ENCODE measurements at places on chromosomes 1 and 21.

- no peak for DNase-seq
Measured at GRCh38 chr1:37438037-37438868, 36.1 kb upstream of the ZC3H12A start.

DNA sequence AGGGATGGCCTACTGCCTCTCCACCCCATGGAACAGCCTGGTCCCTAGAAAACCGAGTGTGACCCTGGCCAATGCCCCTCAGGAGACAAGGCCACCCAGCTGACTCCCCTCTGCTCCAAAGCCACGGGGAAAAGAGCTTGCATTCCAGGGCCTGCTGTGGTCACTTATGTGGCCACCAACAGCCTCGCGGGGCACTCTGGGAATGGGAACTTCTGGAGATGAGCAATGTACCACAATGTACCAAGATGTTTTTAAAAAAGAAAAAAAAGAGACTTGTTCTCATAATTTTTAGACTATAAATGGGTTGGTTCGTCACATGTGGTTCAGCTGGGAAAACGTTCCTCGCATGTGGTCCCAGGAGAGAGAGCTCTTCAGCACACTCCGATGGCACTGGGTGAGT lies 62.8 kb downstream of the SLC66A1 start:
- no peak for DNase-seq

DNA sequence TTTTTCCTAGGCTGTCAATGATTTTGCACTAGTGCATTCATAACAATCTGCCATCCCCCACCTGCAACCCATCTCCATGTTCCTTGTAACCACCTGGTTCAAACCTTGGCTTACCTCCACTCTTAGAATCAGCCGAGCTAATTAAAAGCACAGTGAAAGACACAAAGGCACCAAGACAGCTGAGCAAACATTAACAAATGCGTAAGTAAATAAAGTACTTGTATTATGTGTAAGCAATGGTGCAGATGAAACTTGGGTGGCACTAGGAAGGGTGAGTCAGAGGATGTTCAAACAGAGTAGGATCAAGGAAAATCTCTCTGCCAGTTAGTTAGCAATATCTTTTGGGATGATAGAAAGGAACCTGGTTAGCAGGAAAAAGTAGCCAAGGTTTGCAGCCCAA lies 5.1 kb upstream of the FOXJ3 start:
- no peak for DNase-seq

GRCh38 chr1:242828828-242829227 lies 304.3 kb upstream of the PLD5 start:
- no peak for DNase-seq

DNA sequence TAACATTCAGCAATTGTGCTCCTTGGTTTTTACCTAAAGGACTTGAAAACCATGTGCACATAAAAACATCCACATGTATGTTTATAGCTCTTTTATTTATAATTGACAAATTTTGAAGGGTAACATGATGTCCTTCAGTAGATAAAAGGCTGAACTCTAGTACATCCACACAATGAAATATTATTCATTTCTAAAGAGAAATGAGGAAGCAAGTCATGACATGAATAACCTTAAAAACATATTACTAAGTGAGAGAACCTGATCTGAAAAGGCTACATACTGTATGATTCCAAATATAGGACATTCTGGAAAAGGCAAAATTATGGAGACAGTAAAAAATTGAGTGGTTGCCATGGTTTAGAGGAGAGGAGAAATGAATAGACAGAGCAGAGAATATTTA lies 50.3 kb downstream of the DRAM2 start:
- DNase-seq, result no peak

DNA sequence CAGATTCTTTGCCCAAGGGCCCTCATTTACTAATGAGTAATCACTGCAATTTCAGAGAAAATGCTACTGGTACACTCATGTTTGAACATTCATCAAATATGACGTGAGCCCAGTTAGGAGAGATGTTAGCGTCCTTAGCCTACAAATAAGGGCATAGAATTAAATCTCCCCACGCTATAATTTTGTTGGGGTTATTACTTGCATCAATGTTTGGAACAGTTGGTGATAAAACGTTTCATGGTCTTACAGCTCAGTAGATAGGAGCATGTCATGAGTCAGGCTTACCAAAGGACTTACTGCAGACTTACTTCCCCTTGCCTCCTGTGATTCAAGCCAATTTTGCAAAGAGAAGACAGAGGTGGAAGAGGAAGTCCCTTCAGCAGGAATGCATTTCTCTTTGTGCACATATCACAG lies 304.0 kb downstream of the KIF26B start:
- DNase-seq, result no peak

- no peak for DNase-seq
Measured at GRCh38 chr1:196902344-196902743, 14.5 kb downstream of the CFHR4 start.

DNA sequence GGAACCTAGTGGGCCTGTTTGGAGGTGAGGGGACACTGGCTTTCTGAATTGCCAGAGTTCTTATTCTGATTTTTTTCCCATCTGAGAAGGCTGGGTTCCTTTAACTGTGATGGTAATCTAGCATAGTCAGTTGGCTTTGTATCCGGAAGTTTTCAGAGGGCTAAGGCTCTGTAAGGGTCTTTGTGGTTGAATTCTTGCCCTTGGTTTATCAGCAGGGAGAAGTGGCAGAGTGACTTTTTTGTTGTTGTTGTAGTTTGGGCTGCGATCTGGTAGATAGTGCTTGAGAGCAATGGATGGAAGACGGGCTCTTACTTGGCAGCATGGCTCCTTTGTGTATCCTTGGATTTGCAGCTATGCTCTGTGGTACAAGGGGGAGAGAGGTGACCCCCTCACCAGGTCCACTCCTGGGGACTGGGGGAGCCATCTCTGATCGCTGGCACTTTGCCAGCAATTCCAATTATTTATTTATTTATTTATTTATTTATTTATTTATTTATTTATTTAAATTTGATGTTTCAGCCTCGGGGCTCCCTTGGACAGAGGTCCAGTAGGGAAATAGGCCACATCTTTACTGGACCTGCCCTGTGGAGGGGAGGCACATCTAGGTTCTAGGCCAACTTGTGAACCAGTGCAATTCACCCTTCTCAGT lies 18.5 kb downstream of the TCP10L start:
- DNase-seq, result no peak

GRCh38 chr1:88399690-88400089 lies 284.4 kb upstream of the PKN2 start:
- no peak for DNase-seq

DNA sequence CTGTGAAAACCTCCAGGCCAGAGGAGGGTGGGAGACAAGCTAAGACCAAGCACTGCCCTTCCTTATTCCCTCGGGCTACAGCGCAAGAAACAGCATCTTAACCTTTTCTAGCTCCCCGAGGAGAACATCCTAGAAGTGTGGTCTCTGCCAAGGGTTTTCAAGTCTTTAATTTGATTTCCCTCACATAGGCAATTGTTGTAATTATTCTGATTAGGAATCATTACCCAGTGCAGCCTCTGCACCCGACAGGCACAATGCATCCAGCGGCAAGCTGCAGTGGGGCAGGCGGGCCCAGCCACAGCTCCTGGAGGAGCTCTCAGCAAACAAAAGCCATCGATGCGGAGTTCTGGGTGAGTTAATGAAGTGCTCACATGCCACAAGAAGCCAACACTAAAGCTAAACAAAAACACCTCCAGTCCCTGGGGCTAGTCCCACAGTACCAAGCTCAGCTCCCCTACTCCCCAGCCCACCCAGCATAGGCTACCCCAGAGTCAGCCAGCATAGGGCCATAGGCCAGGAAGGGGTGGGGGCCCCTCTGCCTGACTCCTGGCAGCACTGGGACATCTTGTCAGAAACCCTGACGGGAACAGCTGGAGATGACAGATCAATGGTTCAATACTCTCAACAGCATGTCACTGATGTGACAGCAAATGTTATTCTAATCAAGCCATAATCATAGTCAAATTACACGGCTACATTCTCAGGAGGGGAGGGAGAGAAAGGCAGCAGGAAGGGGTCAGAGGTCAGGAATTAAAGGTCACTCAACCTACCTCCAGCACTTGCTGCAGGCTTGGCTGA lies 42.5 kb downstream of the ERI3 start:
- DNase-seq, result no peak

DNA sequence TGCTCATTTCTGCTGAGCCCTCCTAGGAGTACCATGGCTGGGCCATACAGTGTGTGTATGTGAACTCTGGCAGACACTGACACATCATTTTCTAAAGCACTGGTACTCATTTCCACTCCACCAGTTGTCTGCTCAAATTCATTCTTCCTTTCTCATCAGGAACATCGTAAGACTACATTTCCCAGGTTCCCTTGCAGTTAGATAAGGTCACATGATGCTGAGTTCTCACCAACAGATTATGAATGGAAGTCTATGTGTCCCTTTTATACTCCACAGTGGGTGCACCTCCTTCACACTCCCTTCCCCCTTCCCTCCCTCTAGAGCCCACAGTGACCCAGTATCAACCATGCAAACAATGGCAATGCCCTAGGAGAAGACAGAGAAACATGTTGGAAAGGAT lies 38.3 kb upstream of the PAX7 start:
- no peak for DNase-seq

DNA sequence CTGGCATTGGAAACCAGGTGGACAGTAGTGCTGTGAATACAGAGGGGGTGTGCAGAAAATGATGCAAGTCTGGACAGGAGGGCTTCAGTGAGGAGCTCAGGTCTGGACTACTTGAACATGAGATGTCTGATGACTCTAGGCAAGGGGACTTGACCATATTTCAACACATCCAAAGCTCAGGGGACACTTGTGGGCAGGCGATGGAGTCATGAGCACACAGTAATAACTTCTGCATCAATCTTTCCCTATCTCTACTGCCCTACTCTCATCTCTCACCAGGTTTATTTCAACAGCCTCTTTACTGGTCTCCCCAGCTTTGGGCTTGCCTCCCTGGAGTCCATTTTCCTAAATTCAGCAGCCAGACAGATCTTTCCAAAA lies 21.9 kb downstream of the FMO2 start:
- DNase-seq, result no peak

DNA sequence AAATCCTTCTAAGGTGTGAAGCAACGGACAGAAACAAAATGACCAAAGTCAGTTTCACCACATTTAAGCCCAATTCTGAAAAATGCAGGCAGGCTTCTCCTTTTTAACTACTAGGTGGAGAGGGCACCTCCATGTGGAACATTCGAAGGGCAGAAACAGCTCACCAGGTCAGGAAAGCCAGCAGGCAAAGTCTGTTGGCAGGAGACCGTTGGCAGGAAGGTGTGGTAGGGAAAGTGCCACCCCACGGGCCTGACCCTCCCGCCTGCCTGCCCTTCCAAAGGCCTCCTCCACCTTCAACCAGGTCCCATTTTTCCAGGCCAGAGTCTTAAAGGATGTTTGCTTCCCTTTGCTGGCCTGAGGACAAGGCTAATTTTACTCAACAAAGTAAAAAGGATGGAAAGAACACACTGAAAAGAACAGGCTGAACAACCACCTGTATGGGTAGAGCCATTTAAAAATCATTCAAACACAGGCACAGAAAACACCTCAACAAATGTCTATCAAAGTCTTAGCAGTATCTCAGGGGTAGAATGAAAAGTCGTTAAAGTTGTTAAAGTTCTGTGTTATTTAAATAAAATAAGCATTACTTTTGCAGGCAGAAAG lies 26.4 kb downstream of the CAPZB start:
- DNase-seq, result no peak

DNA sequence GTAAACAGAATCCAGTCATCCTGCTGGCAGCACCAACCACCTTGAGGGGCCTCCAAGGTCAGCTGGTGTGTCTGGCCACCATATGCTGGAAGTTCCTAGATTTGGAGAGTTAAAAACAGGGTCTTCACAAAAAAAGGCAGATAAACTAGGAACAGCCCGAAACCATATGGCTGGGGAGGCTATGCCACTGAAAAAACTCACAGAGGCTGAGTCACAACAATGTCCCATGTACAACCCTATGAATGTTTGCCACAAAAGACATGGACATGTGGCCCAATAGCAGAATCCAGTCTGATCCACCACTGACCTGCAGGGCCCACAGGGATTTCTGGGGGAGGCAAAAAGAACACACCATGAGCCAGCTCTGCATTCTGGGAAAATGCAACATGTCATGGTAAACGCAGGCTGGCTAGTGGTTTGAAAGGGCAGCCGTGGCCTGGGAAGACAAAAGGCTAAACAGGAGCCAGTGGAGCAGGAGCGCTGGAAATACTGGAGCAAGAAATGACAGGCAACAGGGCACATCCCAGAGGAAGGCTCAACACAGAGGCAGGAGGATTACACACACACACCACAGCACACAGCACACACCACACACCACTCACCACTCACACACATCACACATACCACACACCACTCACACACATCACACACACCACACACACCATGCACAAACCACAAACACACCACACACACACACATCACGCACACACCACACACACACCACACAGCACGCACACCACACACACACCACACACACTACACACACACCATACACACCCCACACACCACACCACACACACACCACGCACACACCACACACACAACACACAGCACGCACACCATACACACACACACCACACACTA lies 55.4 kb downstream of the HSF2BP start:
- no peak for DNase-seq

- DNase-seq, result no peak
Measured at GRCh38 chr1:46424730-46425129, 30.6 kb downstream of the FAAH start.

- no peak for DNase-seq
Measured at GRCh38 chr1:246300626-246301549, 206.2 kb downstream of the SMYD3 start.

DNA sequence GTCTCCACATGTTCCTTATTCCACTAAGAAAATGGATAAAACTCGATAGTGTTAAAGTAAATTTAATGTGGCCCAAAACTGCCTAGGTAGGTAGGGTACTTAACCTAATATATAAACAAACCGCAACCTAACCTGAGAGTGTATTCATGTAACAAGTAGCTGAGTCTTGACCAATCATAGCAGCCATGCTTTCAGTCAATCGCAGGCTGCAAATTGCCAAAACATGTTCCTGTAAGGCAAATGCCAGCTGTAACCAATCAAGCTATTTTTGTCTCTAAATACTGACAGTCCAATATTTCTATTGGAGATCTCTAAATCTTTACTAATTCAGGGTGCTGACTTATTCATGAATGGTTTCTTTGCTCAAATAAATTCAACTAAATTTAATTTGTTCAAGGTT lies 3.1 kb upstream of the HMGCS2 start:
- no peak for DNase-seq

DNA sequence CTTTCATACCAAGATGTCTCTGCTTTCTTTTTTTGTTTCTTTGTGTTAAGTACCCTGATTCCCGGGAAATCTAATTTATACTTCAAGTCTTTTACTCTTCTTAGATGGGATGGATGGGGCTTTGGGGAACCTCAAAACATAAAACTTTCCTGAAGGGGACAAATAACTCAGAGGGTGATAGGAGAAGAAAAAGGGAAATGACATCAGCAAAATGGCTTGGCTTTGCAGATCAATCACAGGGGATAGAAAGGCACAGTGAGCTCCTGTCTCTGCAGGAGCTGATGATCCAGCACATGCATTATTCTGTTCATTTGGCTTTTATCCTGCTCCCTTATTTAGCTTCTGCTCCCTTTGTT lies 1.4 kb upstream of the CA14 start:
- DNase-seq, result no peak

All from left forelimb (tissue), 1 donor.